ENCODE measurements at places on chromosomes 2 and 18.

- no peak for DNase-seq
Measured at GRCh38 chr18:35564795-35565453, 16.6 kb upstream of the GALNT1 start.

DNA sequence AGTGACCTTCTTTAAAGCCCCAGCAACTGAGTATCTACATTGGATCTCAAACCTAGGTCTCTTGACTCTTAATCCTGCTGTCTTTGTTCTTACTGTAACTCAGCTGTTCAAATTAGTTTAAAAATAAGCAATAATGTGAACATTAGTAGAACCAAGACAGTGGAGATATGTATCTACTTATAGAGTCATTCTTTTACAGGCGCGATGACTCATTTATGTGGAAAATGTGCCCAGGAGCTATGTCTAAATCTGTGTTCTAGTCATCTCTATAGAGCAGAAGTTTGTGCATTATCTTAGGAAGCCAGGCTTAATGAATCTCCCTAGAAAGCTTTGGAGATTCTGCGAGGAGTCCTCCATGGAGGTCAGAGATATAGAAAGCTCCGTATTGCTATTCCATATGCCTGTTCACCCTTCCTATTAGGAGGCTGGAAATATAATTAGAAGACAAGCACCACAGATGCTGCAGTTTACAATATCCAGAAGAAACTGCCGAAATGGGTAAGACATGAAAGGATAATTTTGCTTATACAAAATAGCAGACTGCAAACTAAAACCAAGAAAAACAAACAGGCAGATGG, 211.6 kb downstream of the TRIB2 start:
- DNase-seq, result no peak

DNA sequence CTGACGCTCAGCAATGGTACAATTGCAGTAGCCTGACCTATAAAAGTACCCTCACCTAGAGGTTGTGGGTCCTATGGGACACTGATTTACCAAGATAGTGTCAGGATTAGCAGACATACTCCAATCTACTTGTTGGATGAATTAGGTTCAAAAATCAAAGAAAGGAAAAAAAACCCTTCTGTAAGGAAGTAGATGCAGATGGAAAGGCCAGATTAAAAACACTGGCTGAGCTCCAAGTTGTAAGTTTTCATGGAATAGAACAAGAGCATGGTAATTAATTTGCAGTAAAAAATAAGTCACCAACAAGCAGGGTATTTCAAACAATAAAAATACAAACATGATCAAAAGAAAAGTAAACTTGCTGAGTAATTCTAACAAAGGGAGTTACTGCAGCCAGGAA, 26.4 kb downstream of the IDH1 start:
- no peak for DNase-seq

GRCh38 chr18:46051731-46052461, 20.2 kb downstream of the PSTPIP2 start:
- DNase-seq, result no peak

GRCh38 chr2:197045115-197045514, 118.6 kb upstream of the PGAP1 start:
- DNase-seq, result no peak

DNA sequence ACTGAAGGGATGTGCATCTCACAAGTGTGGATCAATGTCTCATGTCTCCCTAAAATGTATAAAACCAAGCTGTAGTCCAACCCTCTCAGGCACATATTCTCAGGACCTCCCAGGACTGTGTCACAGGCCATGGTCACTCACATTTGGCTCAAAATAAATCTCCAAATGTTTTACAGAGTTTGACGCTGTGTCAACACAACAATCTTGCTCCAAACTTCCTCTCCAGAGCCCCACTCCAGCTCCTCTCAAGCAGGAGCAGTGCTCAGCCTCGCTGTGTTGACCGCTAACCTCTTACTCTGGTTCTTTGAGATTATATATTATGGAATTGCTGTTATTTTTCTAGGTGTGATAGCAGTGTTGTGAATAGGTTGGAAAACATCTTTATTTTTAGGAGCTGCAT, 56.2 kb downstream of the CYP27C1 start:
- DNase-seq, result no peak

GRCh38 chr18:11586896-11587295, 22.5 kb upstream of the SLC35G4 start:
- DNase-seq, result no peak

- DNase-seq, result no peak
Measured at GRCh38 chr18:63253014-63253413, 66.6 kb downstream of the BCL2 start.

Data from NCI-H1417 treated with DMSO at 0.1 percent for 48 hours (cell line).